Karpas-422 (cell line): ENCODE measurements at places on chromosomes 7 and 10. TPM values are rescaled to one million over a fixed set of nuclear protein-coding genes. Genes with fewer than 3 reads are reported as not detected.

DNA sequence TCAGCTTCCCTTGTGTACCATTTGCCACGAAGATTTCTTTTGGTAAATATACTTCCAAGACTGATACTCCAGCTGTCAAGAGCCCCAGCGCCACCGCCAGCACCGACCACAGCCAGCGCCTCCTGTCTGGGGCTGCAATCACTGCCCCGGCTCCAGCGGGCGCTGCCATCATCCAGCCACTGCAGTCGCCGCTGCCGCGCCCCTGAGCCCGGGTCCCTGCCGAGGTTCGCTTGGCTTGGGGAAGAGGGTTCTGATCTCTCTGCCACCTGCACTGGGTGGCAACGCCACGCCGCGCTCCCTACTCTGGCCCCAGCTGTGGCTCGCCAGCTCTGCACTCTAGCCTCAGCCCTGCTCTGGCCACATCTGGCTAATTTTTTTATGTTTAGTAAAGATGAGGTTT is 57.7 kb upstream of the ZNF138 start:
- no peak overlapping the region for H3K27ac ChIP-seq
- H3K27me3 ChIP-seq: no peaks in the 10 kb centered on the region
- peaks cover 7% of the 10 kb centered on the region for H3K4me1 ChIP-seq
- no peak for DNase-seq

GRCh38 chr10:114953047-114953446 is 15.1 kb downstream of the TRUB1 start:
- no peak overlapping the region for H3K4me3 ChIP-seq
- peaks cover 5% of the 10 kb centered on the region for H3K4me1 ChIP-seq
- DNase-seq: no peak
- H3K36me3 ChIP-seq: peaks cover 49% of the 10 kb centered on the region
- no peaks in the 10 kb centered on the region for H3K27me3 ChIP-seq
- H3K27ac ChIP-seq: no peak overlapping the region

- H3K27me3 ChIP-seq: no peaks in the 10 kb centered on the region
- peaks cover 4% of the 10 kb centered on the region; the same call in 1 of the 2 replicates for H3K4me1 ChIP-seq
- H3K36me3 ChIP-seq: no peaks in the 10 kb centered on the region
- peak; percentile 37 for DNase-seq
Measured at GRCh38 chr10:91163869-91164474, 56.5 kb upstream of the PCGF5 start.

DNA sequence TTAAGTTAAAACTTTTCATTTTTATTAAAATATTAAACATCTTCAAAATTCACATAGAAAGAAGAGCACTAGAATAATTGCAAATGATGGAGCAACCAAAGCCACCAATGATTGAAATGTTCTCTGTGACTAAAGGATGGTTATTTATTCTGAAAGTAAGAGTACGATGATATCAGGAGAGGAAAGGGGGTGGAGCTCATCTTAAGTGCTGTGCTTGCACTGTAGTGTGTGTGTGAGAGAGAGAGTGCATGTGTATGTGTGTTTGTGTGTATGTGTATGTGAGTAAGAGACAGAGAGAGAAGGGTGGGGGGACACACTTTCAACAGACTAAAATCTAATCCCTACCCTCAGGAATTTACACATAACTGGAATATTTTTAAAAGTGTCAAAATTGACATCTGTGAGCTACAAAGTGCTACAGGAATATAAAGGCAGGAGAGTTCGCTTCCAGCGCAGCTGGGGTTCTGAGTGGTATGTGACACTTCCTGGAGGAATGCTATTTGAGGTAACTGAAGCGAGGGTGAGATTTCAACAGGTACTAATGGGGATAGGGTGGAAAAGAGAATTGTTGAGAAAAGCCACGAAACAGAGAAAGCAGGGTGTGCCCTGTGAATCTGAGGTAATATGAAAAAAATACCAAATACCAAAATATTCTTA is 57.2 kb upstream of the SMNDC1 start:
- H3K36me3 ChIP-seq: no peaks in the 10 kb centered on the region
- no peak for DNase-seq
- H3K4me1 ChIP-seq: peaks cover 34% of the 10 kb centered on the region

- H3K36me3 ChIP-seq: peaks cover 52% of the 10 kb centered on the region; the same call in 1 of the 2 replicates
- H3K4me1 ChIP-seq: peaks cover 18% of the 10 kb centered on the region
- H3K4me3 ChIP-seq: no peak overlapping the region
- peak; percentile 34 for DNase-seq
- no peak overlapping the region for H3K27ac ChIP-seq
Measured at GRCh38 chr10:104259999-104260774, 5.5 kb downstream of the GSTO1 start.

- no peaks in the 10 kb centered on the region for H3K27me3 ChIP-seq
- DNase-seq: no peak
- no peak overlapping the region for H3K4me3 ChIP-seq
- H3K27ac ChIP-seq: no peak overlapping the region
- no peaks in the 10 kb centered on the region for H3K36me3 ChIP-seq
- peaks cover 49% of the 10 kb centered on the region for H3K4me1 ChIP-seq
Measured at GRCh38 chr10:13056456-13057077, 43.4 kb upstream of the OPTN start.

- H3K36me3 ChIP-seq: peaks cover 45% of the 10 kb centered on the region; the same call in 1 of the 2 replicates
- H3K4me3 ChIP-seq: no peak overlapping the region
- H3K27me3 ChIP-seq: no peaks in the 10 kb centered on the region
- H3K27ac ChIP-seq: no peak overlapping the region
- DNase-seq: no peak
Measured at GRCh38 chr10:27088119-27089044, 11.9 kb downstream of the ANKRD26 start.

DNA sequence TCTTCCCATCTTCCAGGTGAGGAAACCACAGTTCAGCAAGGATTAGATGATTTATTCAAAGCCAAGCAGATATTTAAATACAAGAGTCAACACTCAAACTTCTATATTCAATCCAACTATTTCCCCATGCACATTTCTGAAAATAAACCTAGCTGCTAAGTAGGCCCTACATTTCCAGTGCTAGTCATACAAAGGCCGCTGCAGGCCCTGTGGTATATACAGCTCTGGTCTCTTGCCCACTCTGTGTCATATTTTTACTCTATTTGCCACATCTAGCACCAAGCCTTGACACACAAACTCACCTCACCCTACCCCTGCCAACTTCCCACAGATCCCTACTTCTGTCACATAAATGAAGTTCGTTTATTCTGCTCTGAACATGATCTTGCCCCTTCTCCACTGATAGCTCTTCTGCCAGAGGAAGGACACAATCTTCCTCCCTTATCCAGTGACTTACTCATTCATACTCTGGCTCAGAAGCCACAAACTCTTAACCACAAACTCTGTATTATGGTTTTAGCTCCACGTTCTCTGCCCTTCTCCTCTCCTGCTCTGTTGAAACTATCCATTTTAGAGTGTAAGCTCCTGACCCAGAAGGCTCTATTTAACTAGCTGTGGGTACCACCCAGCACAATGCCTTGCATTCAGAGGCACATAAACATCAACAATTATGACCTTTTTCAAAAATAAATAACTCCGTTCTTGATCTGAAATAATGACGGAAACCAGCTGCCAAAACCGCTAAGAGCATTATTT is 180.7 kb downstream of the CPEB3 start:
- H3K4me3 ChIP-seq: no peak overlapping the region
- no peaks in the 10 kb centered on the region; the same call in 1 of the 2 replicates for H3K36me3 ChIP-seq
- DNase-seq: no peak
- no peaks in the 10 kb centered on the region for H3K27me3 ChIP-seq
- no peaks in the 10 kb centered on the region for H3K4me1 ChIP-seq

DNA sequence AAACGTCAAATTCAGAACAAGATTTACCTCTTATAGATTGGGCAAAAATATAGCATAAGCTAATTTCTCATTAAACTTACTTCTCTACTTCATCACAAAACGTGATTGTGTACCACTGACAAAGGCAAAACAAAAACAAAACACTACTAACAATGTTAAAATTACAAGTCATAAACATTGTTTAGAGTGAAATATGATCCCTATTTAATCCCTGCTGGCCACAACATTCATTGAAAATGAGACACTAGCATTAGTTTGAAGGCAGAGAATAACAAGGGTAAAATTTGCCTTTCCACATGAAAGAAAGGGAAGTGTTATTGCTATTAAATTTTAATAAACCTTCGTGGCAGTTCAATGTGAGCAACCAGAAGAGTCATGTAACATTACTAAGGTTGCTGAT is 45.0 kb downstream of the SEMA3A start:
- no peaks in the 10 kb centered on the region for H3K27me3 ChIP-seq
- H3K4me1 ChIP-seq: no peaks in the 10 kb centered on the region
- no peak for DNase-seq
- no peaks in the 10 kb centered on the region for H3K36me3 ChIP-seq
- H3K4me3 ChIP-seq: no peak overlapping the region

DNA sequence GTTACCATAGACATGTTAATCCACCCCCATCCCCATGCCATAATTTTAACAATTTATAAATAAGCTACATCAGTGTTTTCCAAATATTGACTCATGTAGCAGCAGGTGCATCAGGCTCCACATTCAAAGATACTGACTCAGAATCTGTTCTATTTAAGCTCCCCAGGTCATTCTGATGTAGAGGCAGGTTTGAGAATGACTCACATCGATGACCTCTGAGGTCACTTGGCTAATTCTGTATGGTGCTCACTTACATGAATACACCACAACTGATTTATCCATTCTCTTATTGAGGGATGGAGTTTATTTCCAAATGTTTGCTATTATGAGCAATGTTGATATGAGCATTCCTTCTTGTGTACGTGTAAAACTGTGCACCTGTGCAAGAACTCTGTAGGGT is 1159.0 kb downstream of the TYW1 start:
- no peak overlapping the region for H3K27ac ChIP-seq
- no peaks in the 10 kb centered on the region for H3K27me3 ChIP-seq
- H3K4me3 ChIP-seq: no peak overlapping the region

DNA sequence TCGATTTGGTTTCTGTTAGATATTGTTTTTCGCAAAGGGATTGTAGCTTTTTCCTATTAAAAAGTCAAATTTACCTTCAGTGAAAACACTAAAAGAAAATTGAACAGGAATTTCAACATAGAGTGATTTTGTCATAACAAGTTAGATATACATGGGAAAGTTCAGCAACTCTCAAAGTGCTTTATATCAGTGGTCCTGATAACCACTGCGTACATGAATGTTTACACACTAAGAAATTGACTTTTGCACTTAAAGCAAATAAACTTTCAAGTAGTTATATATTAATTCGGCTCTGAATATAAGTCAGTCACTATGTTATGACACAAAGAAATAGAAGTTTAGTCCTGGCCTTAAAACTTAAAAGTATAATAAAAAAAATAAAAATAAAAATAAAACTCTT is 101.3 kb upstream of the DKK1 start:
- H3K4me1 ChIP-seq: no peaks in the 10 kb centered on the region
- no peak overlapping the region for H3K4me3 ChIP-seq
- no peaks in the 10 kb centered on the region for H3K27me3 ChIP-seq
- H3K27ac ChIP-seq: no peak overlapping the region
- H3K36me3 ChIP-seq: no peaks in the 10 kb centered on the region
- no peak for DNase-seq

Gene KIAA1549
- not detected in 2 replicates for total RNA-seq

Gene ZNF485
- total RNA-seq: 7.5 and 12.7 TPM in 2 replicates

Gene SUN3
- not detected in 2 replicates for total RNA-seq
